ENCODE measurements at places on chromosomes 16 and 17. TPM values are rescaled to one million over a fixed set of nuclear protein-coding genes. Genes with fewer than 3 reads are reported as not detected.

Gene RUNDC3A
- not detected for total RNA-seq

Gene MYL4
- total RNA-seq: not detected

Gene MYH13
- total RNA-seq: not detected

Gene SMTNL2
- not detected for total RNA-seq

Gene FBXW10
- 0.18 TPM for total RNA-seq
